Naive thymus-derived CD8-positive, alpha-beta T cell (primary cell): ENCODE measurements at places on chromosomes 2 and 18. TPM values are rescaled to one million over a fixed set of nuclear protein-coding genes. Genes with fewer than 3 reads are reported as not detected.

GRCh38 chr2:120238728-120239487, 13.7 kb upstream of the RALB start:
- DNase-seq = no peak

The CHRNG gene
- not detected for total RNA-seq

DNA sequence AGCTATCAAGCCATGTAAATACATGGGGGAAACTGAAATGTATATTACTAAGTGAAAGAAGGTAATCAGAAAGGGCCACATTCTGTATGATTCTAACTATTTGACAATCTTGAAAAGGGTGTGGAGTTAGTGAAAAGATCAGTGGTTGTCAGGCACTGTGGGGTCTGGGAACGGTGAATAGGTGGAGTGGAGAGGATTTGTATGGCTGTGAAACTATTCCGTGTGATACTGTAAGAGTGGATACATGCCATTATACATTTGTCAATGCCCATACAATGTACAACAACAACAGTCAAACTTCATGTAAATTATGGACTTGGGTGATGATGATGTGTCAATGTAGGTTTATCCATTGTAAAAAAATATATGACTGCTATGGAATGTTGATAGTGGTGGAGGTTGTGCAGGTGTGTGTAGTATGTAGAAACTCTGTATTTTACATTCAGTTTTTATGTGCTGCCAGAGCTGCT, 1116.2 kb downstream of the SUCLG1 start:
- DNase-seq = no peak

- no peak for DNase-seq
These were observed 12.2 kb upstream of the DNPEP start for GRCh38 chr2:219399716-219400478.

The SERPINB11 gene
- total RNA-seq = not detected

GRCh38 chr2:196206804-196207203, 35.4 kb upstream of the STK17B start:
- no peak for DNase-seq

DNA sequence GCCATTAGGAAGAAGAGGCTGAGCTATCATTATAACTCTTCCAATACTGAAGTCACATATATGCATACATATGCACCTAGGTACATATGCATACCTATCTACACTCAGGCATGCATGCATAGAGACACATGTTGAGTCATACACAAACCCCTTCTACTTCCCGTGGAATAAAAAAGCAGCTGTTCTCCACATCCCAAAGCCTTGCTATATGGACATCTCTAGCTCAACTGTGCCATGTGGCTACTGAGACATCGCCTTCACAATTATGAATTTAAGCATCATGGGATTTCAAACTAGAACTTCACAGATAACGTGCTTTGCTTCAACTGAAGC, 120.5 kb downstream of the ANKRD44 start:
- DNase-seq = no peak

GRCh38 chr2:60438131-60438530, 115.3 kb downstream of the BCL11A start:
- DNase-seq = no peak

GRCh38 chr2:231606941-231607340, 14.3 kb downstream of the TEX44 start:
- DNase-seq = no peak
